ENCODE measurements at places on chromosomes 7 and 10.

DNA sequence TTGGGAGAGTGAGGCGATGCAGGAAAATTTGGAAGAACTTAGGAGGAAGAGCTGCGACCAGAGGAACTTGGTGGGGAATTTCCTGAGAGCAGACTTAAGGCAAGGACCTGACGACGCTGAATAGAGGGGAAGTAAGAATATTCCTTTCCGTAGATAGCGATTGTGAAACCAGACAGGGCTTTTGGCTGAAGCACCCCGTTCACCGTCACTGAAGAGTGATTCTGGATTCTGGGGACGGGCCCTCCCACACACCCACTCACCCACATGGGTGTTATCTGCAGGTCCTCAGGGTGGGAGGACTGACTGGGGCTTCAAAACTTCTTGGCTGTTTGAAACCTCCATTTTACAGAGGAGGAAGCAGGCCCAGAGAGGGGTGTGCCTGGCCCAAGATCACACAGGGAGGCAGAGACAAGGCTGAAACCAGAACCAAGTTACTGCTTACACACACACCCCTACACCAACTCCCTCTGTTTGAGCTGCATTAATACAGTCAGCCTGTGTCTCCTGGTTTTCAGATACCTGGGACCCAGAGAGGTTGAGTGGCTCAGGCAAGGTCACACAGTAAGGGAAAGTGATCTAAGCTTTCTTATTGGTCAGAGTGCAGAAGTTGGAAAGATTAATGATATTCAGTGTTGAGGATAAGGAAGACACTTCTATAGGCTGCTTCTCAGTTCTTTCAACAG, 37.2 kb upstream of the CDH23 start:
- no peak for DNase-seq

- no peak for DNase-seq
Measured at GRCh38 chr10:102066399-102067088, 1.4 kb downstream of the HPS6 start.

GRCh38 chr10:23238015-23238414, 45.9 kb downstream of the PTF1A start:
- DNase-seq, result no peak

DNA sequence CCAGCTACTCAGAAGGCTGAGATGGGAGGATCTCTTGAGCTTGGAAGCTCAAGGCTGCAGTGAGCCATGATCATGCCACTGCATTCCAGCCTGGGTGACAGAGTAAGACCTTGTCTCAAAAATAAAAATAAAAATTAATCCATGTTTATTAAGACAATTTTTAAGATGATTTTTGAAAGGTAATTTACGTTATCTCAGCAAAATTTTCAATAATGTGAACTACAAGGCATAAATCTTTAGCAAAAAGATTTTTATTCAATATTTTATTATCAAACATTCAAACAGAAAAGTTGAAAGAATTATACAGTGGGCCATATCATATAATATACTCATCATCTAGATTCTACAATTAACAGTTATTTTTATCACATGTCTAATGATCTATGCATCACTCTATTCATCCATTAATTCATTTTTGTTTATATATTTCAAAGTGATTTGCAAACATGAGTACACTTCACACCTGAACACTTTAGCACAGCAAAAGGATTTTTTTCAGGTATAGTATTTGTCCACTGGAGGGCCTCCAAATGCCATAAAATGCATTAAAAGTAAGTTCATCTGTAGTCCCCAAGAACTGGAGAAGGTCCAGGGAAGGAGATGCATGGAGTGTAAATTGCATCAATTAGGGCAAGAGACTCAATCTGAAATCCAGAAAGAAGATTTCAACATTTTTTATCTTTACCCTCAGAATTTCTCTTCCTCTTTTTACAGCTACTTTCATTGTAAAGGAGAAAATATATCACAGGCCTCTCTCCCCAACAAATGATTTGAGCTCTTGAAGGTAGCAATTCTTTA, 38.6 kb upstream of the RSBN1L start:
- DNase-seq, result no peak

- no peak for DNase-seq
Measured at GRCh38 chr7:96663871-96664445, 45.7 kb downstream of the SEM1 start.

DNA sequence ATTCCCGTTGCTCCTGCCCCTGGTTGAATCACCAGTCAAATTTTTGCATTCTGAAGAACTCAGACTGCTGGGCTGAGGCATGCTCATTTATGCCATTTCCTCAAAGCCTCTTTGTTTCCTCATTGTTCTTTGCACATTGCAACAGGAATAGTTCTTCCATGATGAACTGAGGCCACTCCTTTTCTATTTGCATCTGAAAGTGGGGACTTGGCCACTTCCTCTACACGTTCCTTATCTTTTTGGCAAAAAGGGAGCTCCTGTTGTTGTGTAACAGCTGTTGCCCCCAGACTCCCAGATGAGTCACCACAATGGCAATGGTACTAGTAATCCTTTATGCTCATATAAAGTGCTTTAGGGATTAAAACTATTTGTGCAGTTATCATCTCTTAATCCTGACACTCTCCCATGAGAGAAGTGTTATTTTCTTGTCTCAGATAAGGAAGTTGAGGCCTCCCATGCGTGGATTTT, 20.1 kb upstream of the ITPRID1 start:
- no peak for DNase-seq

DNA sequence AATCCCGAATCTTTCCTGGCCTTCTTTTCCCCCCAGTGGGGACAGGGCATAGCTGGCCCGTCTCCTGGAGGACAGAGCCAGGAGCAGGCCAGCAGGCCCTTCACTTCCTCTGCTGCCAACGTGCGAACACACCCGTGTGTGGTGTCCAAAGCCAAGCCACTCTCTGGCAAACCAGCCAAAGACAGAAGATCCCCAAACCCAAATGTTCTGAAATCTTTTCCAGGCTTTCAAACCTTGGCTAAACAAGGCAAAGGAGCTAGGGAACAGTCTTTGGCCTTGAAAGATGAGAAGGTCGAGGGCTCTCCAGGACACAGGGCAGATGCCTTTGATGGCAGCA, 63.0 kb downstream of the PROSER2 start:
- DNase-seq, result no peak

- DNase-seq, result peak; percentile 54
Measured at GRCh38 chr7:41148521-41148951, 554.4 kb downstream of the INHBA start.

DNA sequence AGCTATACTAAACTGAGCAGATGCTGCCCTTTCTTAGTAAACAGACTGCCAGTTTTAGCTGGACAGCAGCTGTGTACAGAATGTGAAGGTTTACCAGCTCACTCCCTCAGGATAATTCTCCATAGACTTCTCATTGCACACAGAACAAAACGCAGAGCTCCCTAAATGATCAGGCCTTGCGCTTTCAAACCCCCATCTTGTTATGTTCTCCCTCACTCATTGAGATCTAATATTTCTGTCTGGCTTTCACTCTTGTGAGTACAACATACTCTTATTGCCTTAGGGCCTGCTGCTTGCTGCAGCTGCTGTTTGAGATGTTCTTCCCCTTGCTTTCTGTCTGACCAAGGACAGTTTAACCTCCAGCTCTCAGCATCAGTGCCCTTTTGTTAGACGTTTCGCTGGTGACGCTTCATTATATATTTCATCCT, 17.3 kb downstream of the VWDE start:
- no peak for DNase-seq

DNA sequence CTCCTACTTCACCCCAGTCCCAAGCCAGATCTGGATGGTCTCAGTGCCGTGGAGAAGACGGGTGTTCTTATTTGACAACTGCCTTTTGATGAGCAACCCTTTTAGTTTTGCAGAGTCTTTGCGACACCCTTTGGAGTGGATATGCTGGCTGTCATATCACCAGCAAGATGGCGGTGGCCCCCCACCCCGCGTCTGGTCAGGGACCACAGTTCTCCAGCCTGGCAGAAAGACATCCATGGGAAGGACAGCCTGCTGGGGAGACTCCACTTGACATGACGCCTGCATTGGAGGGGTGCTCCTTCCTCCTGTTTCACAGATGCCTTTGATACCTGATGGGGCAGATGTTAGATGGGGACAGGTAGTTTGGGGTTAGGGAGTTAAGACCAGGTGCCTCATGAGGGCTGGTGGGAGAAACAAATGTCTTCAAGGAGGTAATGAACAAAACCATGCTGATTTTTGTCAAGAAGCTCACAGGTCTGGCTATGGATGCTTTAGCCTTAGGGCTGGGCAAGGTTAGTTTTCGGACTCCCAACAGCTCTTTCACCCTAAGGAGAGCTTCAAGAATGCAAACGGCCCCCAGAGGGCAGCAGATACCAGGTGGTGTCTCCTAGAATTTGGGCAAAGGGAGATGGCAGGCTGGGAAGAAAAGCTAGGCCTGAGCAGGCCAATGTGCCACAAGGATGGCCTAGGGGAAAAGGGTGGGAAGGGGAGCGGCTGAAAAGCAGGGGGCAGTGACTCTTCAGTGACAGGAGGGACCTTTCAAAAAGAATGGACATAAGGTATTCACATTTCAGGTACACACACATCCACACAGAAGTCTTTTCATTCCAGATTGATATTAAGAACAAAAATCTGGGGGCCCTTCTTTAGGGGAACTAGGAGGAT, 95.2 kb downstream of the CLEC2L start:
- no peak for DNase-seq

DNA sequence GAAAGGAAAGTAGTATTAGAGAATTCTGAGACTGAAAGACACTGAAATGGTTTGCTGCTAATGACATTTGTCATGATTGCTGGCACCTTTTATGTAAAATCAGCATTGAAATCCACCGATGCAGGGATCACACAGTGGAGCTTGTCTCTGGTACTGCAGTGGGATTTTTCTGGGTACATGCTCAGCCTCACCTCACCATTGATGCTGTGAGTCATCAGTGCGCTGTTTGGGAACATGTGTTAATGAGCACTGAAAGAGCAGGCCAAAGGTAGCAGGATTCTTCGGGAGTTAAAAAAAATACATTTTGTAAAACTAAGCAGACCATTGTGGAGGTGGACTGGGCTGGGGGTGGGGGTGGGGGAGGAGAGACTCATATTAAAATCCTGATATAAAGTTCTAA, 174.9 kb downstream of the CREB5 start:
- DNase-seq, result no peak

- DNase-seq, result no peak
Measured at GRCh38 chr7:114943953-114944744, 22.3 kb downstream of the MDFIC start.

- no peak for DNase-seq
Measured at GRCh38 chr7:98024075-98024474, 34.1 kb upstream of the OCM2 start.

- no peak for DNase-seq
Measured at GRCh38 chr7:159201722-159202330, 57.2 kb upstream of the VIPR2 start.

DNA sequence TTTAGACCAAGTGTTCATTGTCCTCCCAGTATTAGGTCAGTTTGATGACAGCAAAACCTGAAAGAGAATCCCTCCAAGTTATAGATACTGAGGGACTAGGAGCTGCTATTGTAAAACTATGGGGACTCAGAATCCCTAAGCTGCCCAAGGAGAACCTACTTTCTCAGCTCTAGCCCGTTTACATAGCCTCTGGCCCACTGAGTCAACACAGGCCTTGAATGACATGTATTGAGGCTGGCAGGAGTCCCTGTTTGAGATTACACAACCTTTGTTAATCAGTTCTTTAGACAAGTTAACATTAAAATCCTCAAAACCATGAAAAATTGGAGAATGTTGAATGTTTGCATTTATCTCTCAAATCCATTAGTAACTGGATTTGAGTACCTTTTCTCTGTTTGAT, 1079.0 kb downstream of the KCNMA1 start:
- DNase-seq, result no peak

DNA sequence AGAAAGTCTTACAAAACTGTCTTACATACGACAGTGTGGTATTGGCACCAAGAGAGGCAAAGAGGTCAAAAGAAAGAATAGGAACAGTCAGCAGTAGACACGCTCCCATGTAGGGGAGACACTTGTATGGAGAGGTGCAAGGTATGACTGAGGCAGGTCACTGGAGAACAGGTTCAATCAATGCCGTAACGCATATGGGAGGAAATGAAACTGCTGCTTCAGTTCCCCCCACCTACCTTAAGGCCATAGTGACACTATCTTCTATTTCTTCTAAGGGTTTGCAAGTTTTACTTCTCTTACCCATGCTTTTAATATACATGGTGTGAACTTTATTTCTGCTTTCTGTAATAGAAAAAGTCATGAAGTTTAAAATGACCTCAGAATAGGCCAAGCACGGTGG, 5.5 kb upstream of the PITRM1 start:
- no peak for DNase-seq

GRCh38 chr10:90893190-90893589, 21.4 kb downstream of the RPP30 start:
- DNase-seq, result no peak

DNA sequence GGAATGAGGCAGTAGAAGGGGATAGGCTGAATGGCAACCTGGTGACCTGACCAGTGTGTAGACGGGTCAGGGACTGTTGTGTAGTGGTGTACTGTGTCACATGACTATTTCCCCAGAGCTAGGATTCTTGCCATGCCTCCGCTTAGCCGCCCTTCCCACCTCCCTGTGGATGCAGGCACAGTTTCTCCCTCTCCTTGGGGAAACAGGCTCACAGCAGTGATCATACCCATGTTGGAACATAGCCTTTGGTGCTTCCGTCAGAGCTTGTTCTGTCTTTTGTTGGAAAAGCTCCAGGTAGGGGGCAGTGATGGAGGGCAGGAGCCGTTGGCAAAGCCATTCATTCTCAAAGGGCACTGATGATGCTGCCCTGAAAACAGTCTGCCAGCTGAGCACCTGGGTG, 44.3 kb downstream of the OGDH start:
- DNase-seq, result no peak

DNA sequence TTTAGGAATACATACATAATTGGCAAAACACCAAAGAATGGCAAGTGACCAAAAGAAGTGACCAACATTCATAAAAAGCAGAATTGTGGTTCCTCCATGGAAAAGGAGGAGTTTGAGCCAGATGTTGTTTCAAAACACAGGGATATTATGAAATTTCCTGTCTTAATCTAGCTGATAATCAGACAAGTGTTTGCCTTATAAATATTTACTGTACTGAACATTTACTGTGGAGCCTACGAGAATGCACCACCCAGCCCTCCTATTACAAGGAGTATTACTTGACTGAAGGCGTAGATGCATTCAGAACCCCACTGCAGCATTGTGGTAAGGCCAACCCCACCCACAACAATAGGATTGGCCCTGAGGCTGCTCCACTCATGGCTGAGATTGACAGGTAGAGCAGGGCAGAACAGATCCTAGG, 118.9 kb downstream of the AKR1D1 start:
- DNase-seq, result no peak

All from Panc1 (cell line).